ENCODE measurements at places on chromosomes 5 and 9.

DNA sequence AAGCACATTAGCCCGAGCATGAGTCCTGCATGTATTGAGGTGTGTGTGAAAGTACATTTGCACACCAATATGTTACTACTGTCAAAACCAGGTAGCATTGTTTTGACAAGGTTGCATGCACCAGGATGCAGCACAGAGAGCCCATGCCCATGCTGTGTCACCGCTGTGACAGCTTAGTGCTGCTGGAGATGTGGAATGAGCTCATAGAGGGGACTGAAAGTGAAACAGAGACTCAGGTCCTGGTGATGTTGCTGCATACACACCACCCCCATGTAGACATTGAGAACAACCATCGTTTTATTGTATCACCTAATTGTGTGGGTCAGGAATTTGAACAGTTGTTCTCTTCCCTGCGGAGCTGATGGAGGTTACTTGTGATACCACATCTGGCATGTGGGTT lies 53.0 kb downstream of the GADD45G start:
- no peak for DNase-seq

DNA sequence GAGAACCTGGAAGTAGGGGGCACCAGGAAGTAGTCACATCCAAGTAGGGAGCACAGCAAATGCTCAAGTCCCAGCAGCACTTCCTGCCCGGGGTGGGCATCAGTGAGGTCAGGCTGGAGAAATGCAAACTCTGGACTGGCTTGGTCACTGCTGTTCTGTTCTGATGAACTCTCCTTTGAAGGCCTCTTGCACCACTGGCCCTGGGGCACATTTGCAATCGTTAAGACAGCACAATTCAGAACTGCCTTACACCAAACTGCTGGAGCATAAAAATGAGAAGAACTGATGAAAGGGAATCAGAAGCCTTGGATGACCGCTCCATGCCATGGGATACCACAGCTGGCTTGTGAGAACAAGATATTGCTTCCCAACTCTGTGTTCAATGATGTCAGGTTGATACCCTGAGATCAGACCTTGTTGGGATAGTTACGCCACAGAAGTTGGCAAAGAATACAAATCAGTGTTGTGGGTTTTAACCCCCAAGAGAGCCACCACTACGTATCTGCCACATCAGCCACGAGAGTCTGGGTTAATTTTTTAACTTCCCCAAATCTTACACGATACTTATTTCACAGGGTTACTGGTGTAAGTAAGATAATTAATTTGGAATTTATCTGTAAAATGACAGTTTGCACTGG lies 42.3 kb upstream of the ZSWIM6 start:
- DNase-seq, result no peak

DNA sequence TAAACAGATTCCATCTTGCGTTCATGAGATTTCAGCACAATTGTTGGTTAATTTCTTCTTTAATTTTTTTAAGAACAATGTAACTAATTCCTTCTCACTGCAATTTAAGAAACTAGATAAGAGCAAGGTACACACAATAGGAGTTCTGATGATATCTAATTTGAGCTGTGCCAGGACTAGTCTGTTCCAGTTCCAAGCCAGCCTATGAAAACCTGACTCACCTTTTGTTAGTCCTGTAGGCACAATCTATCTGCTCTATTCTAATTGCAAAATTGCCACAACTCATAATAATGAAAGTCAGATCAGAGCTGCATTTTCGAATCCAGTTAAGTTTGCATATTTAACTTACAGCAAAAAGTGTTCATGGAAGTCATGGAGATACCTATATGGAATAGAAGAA lies 494.1 kb upstream of the TUSC1 start:
- no peak for DNase-seq

DNA sequence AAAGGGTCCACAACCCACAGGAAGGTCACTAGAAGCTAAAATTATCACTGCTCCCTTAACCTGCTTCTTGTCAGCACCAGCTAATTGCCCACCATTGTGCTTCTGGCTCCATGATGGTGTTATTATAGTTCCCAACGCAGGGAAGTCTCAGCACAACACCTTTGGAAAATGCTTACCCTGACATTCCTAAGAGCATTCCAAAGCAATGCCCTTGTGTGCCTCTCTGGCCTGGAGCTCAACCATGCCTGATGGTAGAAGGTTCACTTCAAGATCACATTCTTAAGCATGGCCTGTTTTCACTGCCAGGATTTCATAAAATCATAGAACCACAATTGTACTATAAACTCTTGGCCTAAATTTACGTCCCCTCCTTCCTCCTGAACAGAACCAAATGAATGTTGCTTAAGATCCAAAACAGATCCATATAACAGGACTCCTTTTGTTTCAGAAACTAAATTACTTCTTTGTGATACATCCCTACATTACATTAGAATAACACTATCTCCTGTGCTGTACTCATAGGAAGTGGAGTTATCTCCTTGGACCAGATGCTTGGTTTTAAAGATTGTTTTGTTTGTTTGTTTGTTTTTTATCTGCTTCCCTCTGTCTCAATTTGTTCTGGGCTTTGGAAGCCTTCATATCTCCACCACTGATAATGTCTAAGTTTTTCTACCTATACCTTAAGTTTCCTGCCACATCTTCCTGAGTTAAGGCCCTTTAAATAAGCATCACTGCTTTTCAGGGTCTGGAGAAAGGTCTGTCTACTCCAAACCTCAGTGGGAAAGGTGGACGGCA lies 32.1 kb downstream of the ARL15 start:
- DNase-seq, result no peak

DNA sequence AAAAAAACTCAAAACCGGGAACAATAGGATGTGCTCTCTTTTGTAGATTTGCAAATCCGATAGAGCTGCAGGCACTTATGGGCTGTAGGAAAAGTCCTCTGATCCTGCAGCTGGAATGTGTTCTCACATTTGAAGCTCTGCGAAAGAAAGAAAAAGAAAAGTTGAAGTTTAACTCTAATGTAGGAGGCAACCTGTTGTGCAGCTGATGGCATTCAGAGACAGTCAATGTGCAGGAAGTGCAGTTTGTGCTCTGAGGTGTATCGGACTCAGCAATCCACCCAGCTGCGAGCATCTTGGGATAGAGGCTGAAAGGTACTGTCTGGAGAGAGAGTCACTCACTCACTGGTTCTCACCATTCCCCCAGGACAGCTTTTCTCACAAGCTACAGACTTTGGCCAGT lies 339.2 kb downstream of the AGTPBP1 start:
- no peak for DNase-seq

- DNase-seq, result no peak
Observed at GRCh38 chr5:119810217-119810616, 180.9 kb downstream of the FAM170A start.

DNA sequence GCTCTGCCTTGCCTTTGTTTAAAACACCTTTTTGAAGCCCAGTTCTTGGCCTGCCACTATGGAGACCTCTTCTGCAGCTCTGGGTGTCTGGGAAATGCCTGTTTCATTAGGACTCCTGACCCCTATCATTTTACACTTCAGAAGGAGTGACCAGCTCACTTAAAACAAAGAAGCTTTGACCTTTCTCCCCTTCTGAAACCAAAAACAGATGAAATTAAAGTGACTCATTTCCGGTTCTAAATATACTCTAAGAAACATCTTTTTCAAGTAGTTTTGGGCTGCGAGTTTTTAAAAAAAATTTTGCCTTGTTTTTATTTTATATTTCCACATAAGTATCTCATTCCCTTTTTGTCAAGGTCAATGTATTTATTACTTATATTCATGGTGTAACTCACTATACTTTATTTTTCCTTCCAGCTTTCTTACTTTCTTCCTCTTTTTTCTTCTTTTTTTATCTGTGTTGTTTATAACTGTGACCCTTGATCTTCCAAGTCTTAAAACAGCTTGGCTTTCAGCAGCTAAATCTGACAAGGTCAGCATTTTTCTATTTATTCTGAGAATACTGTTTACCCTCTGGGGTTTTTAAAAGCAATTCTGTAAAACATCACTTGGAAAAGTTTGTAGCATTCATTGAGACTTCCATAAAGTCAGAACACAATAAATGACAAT lies 672.9 kb downstream of the NR2F1-AS1 start:
- DNase-seq, result no peak

DNA sequence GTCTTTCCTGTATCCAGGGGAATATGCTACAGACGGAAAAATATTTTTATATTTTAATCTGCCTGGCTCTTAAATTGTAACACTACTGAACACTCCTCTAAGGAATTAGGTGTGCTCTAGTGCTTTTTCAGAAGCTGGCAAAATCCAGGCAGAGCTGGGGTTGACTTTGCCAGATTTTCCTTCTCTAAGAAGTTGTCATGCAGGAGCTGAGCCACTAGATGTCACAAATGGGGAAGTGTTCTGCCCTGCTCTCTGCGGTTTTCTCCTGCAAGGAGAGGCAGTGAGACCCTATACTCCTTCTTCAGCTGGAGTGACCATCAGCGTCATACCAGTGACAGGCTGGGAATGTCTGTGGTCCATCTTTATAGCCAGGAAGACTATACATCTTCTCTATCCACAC lies 112.5 kb downstream of the HAPLN1 start:
- DNase-seq, result peak; percentile 1

- no peak for DNase-seq
Observed at GRCh38 chr9:126796758-126797157, 8.1 kb upstream of the ZBTB43 start.
